Right forelimb (tissue), 1 donor: ENCODE measurements at places on chromosomes 6 and 20.
A peak's percentile ranks its signal among the peaks of the same experiment; 100 is the strongest.

DNA sequence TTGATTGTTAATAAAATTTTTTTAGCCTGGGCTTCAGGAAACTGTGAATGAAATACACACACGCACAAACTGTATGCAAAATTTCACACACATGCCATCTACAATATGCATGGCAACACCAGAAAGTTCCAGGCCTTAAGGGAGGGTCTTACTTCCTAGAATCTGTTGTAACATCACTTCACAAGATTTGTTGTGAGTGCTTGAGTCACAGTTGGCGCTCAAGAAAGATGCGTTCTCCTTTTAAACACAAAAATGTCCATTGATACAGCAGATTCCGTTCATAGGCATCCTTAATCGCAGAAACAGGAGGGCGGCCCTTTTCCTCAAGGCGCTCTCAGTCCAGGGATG is 485 bp upstream of the RTF2 start:
- DNase-seq = no peak

- peak; percentile 40 for DNase-seq
These were observed 511.8 kb upstream of the ZNF337 start for GRCh38 chr20:26208296-26209091.

- DNase-seq = no peak
These were observed 8.3 kb downstream of the B4GALT5 start for GRCh38 chr20:49705358-49705757.

- DNase-seq = no peak
These were observed 14.3 kb upstream of the GOPC start for GRCh38 chr6:117616391-117617209.

DNA sequence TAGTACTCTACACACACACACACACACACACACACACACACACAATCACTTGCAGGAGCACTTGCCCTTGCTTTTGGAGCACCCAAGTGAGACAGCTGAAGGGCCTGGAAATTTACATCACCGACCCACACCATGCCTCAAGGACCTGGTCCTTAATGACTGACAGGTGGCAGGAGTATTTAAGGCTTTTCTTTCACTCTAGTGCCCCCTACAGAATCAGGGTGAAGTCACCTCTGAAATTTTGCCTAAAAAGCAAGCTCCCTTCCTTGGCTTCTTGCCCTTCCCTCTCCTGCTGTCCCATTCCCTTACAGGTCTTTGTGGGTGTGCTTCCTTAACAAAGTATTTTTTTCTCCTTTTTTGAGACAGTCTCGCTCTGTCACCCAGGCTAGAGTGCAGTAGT is 353.5 kb upstream of the IRAK1BP1 start:
- no peak for DNase-seq

- DNase-seq = no peak
These were observed 236.1 kb downstream of the PACRG start for GRCh38 chr6:162963861-162964260.

GRCh38 chr6:119100115-119100514 is 21.7 kb upstream of the FAM184A start:
- no peak for DNase-seq

GRCh38 chr6:5497896-5498578 is 236.7 kb downstream of the FARS2 start:
- no peak for DNase-seq
